ENCODE measurements at places on chromosomes 4 and X. TPM values are rescaled to one million over a fixed set of nuclear protein-coding genes. Genes with fewer than 3 reads are reported as not detected.

GRCh38 chr4:158667651-158668198 lies 4.0 kb downstream of the C4orf46 start:
- no peak for DNase-seq

DNA sequence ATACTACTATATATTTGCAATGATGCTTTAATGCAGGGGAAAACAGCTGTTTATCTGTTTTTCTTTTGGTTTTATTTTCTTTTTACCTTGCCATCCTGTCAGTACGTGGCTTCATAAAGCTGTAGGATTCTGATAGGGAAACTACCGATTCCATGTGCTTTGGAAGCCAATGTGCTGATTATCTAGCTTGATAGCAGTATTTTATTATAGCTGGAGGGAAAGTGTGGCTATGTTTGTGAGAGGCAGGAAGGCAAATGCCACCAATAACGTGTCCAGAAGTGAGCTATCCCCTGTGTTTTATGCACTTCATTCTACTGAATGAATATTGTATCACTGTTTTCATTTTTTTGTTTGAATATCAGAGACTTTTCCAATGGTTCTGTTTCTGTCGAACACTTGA lies 43.7 kb downstream of the IL15 start:
- no peak for DNase-seq

ARMCX4 gene
- 14.5 TPM for total RNA-seq

GRCh38 chr4:143251779-143252178 lies 67.1 kb downstream of the USP38 start:
- no peak for DNase-seq

DNA sequence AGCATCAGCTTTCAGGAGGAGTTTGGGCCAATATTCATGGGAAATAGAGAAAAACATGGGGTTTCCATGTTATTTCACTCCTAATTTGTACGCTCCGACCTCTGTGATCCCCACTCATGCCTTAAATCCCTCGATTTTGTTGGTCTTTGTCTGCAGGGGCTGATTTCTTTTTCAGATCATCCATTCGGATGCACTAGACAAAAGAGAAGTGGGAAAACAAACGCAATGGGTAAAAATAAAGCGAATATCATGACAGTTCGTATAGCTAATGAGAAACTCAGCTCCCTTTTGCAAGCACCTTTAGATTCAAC lies 139.1 kb upstream of the PLAC1 start:
- no peak for DNase-seq

SPANXN3 gene
- not detected for total RNA-seq

GRCh38 chrX:37993837-37994619 lies 12.3 kb upstream of the SYTL5 start:
- no peak for DNase-seq

DNA sequence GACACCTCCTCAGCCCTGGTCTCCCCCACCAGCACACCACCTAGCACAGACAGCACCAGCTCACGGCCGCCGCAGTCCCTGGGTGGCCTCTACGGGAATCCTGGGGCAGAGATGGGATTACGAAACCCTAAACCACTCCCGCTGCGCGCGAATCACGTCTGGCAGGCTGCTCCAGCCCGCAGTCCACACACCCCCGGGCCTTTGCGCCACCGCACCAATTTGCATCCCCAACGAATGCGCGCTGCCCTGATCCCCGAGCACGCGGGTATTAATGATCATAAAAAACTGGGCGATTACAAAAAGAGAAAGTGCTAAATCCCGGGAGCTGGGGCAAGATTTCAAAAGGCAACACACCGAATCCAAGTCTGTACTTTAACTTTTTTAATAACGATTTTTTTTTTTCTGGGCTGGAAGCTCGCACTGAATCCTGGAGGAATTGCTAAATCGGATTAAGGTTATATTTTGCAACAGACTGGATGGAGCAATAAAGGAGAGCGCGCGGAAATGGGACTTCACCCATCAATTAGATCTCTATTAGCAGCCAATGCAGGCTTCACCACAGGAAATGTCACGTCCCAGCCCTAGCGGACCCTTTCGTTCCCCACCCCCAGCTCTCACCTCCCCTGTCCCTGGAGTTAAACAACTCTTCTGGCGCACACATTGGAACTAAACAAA lies 69.8 kb upstream of the TMEM33 start:
- no peak for DNase-seq

- DNase-seq, result no peak
Measured at GRCh38 chr4:18111081-18111480, 89.5 kb upstream of the LCORL start.

SPP1 gene
- 190 TPM for total RNA-seq

SYTL5 gene
- total RNA-seq, result 4.4 TPM

DNA sequence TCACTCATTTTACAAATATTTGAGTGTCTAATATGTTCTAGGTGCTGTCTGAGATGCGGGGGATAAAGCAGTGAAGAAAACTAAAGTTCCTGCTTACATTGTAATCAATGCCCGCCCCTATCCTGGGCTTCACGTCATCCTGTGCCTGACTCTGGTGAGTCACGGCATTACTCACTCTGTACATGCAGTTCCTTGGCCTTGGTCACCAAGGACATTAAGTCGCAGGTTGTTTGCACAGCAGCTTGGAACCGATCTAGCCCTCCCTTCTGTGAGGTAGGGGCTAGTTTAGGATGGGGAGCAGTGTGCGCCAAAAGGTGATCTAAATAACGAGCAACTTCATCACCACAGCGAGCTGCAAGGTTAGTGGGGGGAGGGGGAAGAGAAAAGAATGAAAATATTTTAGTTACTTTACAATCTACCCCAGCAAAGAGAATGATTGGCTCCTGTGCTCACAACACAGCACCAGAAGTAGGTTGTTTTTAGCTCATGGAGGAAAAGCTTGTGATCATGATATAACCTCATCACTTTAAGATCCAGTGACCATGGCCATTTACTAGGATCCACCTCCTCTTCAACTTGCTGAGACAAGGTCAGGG lies 48.0 kb upstream of the HDAC8 start:
- no peak for DNase-seq

MAGEB10 gene
- total RNA-seq, result not detected

NXF2B gene
- total RNA-seq, result not detected

PLAC8 gene
- total RNA-seq, result 1.4 TPM
